ENCODE measurements at places on chromosomes 16 and 17.

DNA sequence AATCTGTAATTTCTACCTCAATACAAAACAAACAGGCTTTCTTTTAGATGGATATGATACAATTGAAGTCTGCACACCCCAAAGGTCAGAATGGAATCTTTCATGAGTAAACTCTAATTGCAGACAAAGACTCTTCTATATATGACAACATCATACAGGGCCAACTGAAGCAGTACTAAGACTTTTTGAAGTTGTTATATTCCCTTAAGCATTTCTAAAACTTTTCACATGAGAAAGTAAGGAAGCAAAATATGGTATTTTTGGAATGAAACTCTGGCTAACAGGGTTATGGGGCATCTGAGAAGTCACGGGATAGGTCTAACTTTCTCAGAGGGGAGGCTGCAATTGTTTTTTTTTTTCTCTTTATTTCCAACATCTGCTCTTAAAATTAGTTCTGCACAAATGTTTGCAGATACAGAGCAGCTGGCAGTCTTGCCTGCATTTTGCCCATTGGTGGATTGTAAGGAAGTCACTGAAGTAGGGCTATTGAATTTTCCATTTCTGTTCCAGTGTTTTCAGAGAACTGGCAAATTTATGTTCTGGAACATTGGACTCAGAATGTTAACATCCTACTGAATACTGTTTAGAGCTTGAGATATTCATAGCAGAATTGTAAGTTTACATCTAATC, 59.1 kb downstream of the SSH2 start:
- DNase-seq, result no peak

DNA sequence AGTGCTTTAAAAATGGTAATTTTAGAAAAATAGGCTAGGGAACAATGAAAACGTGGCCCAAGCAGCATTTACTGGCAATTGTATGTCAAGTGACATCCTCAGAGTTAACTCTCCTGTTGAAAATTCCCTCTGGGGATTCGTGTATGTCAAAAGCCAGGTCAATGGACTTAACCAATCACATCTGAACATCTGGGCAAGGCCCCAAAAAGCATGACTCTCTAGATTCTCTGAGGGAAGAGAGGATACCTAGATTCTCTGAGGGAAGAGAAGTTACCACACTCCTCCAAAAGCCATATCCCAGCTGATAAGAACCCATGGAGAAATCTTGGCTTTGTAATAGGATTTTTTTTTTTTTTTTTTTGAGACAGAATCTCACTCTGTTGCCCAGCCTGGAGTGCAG, 23.5 kb downstream of the NFE2L1 start:
- no peak for DNase-seq

DNA sequence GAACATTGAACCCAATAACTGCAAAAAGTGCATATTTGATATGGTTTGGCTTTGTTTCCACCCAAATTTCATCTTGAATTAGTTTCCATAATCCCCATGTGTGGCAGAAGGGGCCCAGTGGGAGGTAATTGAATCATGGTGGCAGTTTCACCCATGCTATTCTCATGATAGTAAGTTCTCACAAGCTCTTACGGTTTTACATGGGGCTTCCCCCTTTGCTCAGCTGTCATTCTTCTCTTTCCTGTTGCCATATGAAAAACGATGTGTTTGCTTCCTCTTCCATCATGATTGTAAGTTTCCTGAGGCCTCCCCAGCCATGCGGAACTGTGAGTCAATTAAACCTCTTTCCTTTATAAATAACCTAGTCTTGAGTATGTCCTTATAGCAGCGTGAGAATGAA, 127.6 kb downstream of the CHD9NB start:
- no peak for DNase-seq

DNA sequence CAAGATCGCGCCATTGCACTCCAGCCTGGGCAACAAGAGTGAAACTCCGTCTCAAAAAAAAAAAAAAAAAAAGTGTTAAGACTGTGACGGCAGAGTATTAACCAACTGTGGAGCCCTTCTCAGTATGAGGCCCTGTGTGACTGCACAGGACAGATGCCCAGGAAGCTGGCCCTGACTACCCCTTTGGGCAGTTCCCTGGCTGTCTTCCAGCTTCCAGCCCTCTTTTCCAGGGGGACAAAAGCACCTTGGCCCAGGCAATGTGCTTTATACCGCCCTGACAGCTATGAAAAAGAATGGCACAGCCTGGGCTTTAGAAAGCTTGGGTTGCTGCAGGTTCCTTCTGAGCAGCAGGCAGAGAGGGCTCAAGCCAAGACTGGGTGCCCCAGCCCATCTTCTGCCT, 61.2 kb downstream of the AKAP1 start:
- DNase-seq, result no peak

- DNase-seq, result no peak
These were observed 1.6 kb upstream of the DHRS11 start for GRCh38 chr17:36590082-36590481.

GRCh38 chr17:17119533-17119932, 77.3 kb downstream of the MPRIP start:
- no peak for DNase-seq

DNA sequence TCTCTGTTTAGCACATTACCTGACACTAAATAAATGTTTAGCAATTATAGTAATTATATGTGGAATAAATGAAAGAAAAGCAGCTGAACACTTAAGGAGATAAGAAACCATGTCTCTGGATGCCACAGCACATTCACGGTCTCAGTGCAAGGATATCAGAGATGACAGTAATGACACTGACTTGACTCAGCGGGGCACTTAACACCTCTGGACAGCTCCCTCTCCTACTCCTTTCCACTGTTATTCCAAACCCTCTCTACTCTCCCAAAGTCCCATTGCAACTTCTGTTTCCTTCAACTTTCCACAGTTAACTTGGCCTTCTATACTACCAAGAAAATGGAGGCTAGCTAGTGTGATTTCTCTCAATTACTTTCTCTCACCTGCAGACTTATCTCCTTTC, 93.0 kb upstream of the CORO6 start:
- DNase-seq, result no peak

DNA sequence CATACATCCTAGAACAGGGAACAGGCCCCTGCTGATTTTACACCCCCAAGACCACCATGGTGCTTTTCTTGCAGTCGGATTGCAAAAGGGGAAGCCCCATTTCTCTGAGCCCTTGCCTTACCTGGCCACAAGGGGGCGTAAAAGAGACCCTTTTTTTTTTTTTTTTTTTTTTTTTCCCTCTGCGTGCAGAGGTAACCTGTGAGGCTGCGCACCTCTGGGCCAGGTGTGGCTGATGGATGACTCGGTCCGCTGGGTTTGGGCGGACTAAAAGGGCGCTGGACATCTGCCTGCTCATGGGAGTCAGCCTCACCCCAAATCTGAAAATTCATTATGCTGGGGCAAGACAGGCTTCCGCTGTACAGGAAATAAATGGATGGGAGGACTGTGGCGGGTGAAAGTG, 281.0 kb downstream of the CBLN1 start:
- no peak for DNase-seq

DNA sequence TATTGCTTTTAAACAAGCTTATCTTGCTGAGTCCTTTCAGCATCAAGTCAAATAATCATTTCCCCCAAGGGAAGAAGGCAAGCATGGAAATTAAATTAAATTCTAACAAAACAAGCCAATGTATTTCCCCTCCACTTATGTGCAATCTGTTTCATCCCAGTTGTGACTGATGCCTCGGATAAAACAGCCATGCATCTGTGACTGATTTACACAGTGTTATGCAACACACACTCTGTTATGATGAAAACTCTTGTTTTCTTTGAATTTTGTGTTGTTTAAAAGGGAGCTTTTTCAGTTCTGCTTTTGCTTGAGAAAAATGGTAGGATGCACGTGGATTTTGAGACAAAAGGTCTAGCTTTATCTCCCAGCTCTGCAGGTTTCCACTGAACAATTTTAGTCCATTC, 32.6 kb downstream of the TMEM100 start:
- no peak for DNase-seq

Data from NCI-H187 treated with DMSO at 0.1 percent for 48 hours (cell line).